ENCODE measurements at places on chromosomes 4 and X.

DNA sequence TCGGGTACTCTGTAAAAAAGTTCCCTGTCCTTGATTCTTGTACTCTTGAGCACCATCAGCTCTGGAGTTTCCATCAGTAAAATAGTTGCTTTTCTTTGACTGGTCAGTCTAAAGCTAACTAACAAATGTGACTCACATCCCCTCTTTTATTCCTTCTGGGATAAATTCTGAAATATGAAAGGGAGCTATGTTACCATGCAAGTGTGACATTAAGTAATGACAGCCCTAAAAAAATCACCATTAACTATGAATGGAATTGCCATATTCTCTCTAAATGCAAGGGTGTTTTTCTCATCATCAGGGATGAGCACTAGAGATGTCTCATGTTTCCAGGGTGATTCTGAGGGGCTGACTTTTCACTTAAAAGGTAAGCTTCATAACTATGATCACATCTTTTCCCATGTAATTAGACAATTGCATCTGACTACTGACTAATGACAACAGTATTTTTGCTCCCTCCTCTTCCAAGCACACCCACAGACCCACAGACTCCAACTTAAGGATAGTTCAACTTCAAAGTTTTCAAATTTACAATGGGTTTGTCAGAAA is 26.9 kb upstream of the RASGEF1B start:
- no peak for DNase-seq

- DNase-seq = no peak
Measured at GRCh38 chrX:97367125-97367524, 483.4 kb downstream of the RPA4 start.

DNA sequence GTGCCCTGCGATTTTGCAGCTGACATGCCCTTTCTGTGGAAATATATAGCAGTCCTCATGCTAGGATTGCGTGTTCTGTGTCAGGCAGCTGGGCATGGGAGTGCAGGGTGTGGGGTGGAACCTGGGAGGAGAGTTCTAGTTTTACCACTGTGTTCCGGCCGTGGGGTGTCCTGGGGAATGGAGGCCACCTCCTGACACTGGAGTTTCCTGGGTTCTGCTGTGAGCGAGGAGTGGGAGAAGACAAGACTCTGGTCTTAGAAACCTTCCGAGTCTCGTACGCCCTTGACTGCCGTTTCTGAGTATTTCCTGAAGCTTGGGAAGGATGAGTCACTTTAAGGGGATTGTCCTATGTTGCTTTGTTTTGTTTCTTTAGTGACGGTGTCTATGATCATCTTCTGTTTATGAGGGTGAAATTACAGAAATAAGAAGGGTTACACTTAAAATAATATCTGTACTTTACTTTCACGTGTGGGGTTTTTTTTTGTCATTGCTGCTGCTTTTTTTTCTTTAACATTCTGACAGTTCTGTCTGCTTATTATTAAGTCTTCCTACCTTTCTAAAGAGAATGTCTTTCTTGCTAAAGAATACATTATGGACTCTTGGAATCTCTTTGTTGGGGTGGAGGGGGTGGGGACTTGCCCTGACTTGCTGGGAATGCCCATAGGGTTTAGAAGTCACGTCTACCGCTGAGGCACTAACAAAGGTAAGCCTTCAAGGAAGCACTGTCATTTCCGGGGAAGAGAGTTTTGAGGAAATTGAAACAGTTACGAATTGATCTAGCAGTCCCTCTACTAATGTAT is 19.1 kb downstream of the CD99 start:
- DNase-seq = no peak

GRCh38 chr4:72208421-72209075 is 176.7 kb downstream of the NPFFR2 start:
- no peak for DNase-seq

- no peak for DNase-seq
Measured at GRCh38 chrX:68175562-68175961, 257.7 kb downstream of the OPHN1 start.

DNA sequence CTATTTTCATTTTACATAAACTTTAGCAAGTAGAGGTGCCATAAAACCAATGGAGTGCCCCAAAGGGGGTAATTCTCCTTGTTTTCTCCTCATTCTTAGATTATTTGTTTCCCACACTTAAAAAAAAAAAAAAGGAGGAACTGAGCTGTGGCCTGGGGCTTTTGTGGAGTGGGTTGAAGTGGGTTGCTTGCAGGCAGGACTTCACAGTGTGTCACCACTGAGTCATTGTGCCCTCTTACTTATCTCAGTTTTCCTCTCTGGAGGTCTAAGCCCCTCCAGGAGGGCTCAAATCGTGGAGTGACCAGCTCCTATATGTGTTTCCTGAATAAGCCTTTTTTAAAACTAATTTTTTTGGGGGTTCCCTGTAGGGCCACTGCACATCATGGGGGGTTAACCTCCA is 69.0 kb downstream of the SLC16A2 start:
- DNase-seq = no peak

DNA sequence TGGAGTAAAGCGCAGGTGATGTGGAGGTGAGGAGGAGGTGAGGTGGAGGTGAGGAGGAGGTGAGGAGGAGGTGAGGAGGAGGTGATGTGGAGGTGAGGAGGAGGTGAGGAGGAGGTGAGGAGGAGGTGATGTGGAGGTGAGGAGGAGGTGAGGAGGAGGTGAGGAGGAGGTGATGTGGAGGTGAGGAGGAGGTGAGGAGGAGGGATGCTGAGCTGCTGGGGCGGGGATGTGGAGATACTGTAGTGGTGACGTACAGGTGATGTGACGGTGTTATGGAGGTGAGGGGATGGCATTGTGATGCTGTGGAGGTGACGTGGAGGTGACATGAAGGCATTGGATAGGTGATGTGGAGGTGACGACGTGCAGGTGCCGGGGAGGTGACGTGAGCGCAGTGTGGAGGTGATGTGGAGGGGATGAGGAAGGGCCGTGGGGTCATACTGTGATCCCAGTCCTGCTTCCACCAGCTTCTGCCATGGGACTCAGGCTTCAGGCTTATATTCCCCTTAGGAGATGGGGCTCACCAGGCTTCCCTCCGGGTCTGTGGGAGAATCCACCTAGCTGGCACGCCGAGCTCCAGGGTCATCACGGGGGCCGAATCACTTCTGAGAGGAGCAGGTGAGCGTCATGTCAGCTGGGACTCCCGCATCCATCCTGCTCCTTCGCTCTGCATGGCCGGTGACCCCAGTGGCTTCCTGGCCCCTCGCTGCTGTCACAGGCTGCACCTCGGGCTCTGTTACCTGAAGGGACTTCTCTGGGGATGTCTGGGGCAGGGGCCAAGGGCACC is 47.9 kb upstream of the GRPEL1 start:
- DNase-seq = no peak

GRCh38 chr4:72325215-72325614 is 243.8 kb downstream of the ADAMTS3 start:
- DNase-seq = no peak

GRCh38 chr4:21139327-21139726 is 439.1 kb downstream of the PACRGL start:
- no peak for DNase-seq
